ENCODE measurements at places on chromosomes 4 and X. TPM values are rescaled to one million over a fixed set of nuclear protein-coding genes. Genes with fewer than 3 reads are reported as not detected.

Gene TLR1
- total RNA-seq, result 0.73 TPM

Gene AKAP14
- not detected for total RNA-seq

Gene GAGE12J
- total RNA-seq, result not detected

Gene TRIM60
- total RNA-seq, result not detected

Gene RENBP
- 3.7 TPM for total RNA-seq

Gene TCEAL6
- total RNA-seq, result not detected

Gene DCLK2
- 7.2 TPM for total RNA-seq

Gene TMSB15B
- 3.3 TPM for total RNA-seq

Gene GAGE12E
- not detected for total RNA-seq

Gene DDIT4L
- 12.9 TPM for total RNA-seq

Gene QRFPR
- total RNA-seq, result not detected

Gene SNCA
- 0.37 TPM for total RNA-seq

Gene F8A3
- total RNA-seq, result 1.8 TPM

Gene ARAP2
- under 0.01 TPM for total RNA-seq

Gene GLRB
- 1.5 TPM for total RNA-seq

Gene SLC6A14
- not detected for total RNA-seq

Gene DCAF8L2
- not detected for total RNA-seq

Gene TMSB15A
- 1.4 TPM for total RNA-seq

Gene SGMS2
- 80.5 TPM for total RNA-seq

Gene FOXO4
- 2.6 TPM for total RNA-seq

Gene ABCE1
- 166 TPM for total RNA-seq

Gene PLK4
- total RNA-seq, result 9.6 TPM

Gene CENPU
- total RNA-seq, result 15.4 TPM

Gene FAM184B
- total RNA-seq, result not detected

Gene ADH1B
- total RNA-seq, result 17.2 TPM

Gene HMGN5
- total RNA-seq, result 0.73 TPM

Gene XAGE2
- not detected for total RNA-seq

Gene AMOT
- total RNA-seq, result 1.6 TPM

Gene FGFR3
- 2.2 TPM for total RNA-seq

All from subcutaneous preadipocyte (primary cell).